CD4-positive, CD25-positive, alpha-beta regulatory T cell (primary cell): ENCODE measurements at places on chromosomes 16 and 17. TPM values are rescaled to one million over a fixed set of nuclear protein-coding genes. Genes with fewer than 3 reads are reported as not detected.

KIFC3 gene
- total RNA-seq = 1.2 TPM

SALL1 gene
- total RNA-seq = not detected

TRAP1 gene
- total RNA-seq = 65.0 TPM

RAB11FIP4 gene
- 79.7 TPM for total RNA-seq

GRCh38 chr16:47481698-47482374 lies 20.7 kb downstream of the PHKB start:
- peaks cover 15% of the 10 kb centered on the region for H3K4me1 ChIP-seq
- peak overlapping the region; percentile 33 for H3K4me3 ChIP-seq
- DNase-seq = no peak
- no peaks in the 10 kb centered on the region for H3K27me3 ChIP-seq
- peak overlapping the region; percentile 15 for H3K27ac ChIP-seq
- H3K36me3 ChIP-seq = no peaks in the 10 kb centered on the region

GRCh38 chr16:4058386-4058785 lies 57.9 kb downstream of the ADCY9 start:
- no peaks in the 10 kb centered on the region for H3K36me3 ChIP-seq
- peaks cover 4% of the 10 kb centered on the region for H3K4me1 ChIP-seq
- H3K4me3 ChIP-seq = no peak overlapping the region
- no peak for DNase-seq
- no peak overlapping the region for H3K27ac ChIP-seq

AOC3 gene
- total RNA-seq = 0.49 TPM

GRCh38 chr16:19771040-19771439 lies 53.0 kb downstream of the IQCK start:
- no peak overlapping the region for H3K4me3 ChIP-seq
- no peaks in the 10 kb centered on the region for H3K4me1 ChIP-seq

- no peaks in the 10 kb centered on the region for H3K27me3 ChIP-seq
- H3K27ac ChIP-seq = no peak overlapping the region
- H3K4me1 ChIP-seq = peaks cover under 1% of the 10 kb centered on the region
- no peaks in the 10 kb centered on the region for H3K36me3 ChIP-seq
- peak; percentile 75 for DNase-seq
Observed at GRCh38 chr17:43760254-43760852, 1.8 kb upstream of the SOST start.
